ENCODE measurements at places on chromosomes 2 and 18.

DNA sequence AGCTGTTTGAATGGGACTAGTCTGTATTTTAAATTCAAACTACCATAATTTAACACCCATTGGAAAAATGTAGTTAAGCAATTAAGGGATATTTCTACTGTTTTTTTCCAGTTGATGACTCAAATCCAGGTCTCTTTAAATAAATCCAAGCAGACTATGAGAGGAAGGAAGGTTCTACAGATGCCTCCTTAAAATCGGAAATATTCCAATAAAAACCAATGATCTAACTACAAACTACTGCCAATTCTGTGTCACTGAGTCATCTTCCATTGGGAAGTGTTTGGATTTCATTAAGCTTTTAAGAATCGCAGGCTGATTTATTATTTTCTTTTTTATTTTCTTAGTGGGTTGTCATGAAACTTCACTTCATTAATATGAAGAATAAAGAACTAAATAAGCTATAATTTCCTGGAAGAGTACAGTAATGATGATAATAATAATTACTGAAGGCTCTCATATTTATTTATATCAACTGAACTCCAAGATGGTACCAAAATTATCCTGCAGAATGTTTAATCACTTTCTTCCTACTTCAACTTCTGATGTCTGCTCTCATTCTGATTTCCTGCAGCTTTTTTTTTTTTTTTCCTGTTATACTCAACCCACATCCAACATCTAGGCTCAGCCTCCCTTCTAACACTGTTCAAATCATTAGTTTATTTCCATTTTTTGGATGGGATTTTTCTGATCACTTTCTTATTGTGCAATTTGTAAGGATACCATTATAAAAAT, 166.3 kb upstream of the FN1 start:
- no peak for DNase-seq

GRCh38 chr2:168278424-168278888, 31.1 kb upstream of the STK39 start:
- no peak for DNase-seq

DNA sequence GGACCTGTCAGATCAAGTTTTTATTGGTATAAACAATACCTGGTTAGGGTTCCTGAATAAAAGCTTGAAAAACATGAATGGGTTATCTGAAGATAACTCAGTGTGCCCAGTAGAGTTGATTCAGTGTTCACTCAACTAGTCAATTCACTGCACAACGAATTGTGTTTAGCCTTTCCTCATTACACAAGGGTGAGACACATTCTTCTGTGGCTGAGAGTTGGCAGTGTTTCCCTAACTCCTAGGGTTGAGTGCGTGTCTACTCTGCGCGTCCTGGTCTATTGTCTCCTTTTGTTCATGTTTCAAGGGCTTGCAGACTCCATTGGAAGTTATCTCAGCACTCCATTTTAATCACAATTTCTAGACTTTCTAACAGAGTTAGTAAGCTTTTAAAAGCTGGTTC, 32.8 kb upstream of the TMEM178A start:
- no peak for DNase-seq

GRCh38 chr2:218885981-218886947, 5.6 kb downstream of the WNT10A start:
- DNase-seq = no peak

DNA sequence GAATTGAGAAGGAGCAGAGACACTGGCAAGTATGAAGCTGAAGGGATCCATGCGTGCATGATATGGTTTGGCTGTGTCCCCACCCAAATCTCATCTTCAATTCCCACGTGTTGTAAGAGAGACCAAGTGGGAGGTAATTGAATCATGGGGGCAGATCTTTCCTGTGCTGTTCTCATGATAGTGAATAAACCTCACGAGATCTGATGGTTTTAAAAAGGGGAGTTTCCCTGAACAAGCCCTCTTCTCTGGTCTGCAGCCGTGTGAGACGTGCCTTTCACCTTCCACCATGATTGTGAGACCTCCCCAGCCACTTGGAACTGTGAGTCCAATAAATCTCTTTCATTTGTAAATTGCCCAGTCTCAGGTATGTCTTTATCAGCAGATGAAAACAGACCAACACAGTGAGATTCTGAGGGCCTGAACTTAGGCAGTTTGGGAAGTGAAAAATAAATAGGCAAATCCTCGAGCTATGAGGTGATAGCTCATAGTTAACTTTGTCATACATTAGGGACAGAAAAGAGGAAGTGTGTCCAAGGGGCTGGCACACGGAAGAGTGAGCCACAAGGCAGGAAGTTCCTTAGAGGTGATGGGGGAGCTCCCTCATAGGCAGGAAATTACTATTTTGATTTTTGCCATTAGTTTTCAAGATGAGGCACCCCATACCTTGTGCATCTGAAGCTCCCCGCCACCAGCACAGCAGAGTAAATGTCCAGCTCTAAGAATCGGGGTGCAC, 658.8 kb upstream of the ID2 start:
- no peak for DNase-seq

- no peak for DNase-seq
Observed at GRCh38 chr2:217438136-217438535, 564.7 kb downstream of the TNS1 start.

- DNase-seq = no peak
Observed at GRCh38 chr2:134396493-134396892, 142.6 kb downstream of the MGAT5 start.

GRCh38 chr2:119723784-119724467, 35.8 kb upstream of the PTPN4 start:
- no peak for DNase-seq

- no peak for DNase-seq
Observed at GRCh38 chr2:227132986-227133385, 31.0 kb downstream of the COL4A4 start.

- DNase-seq = no peak
Observed at GRCh38 chr2:64939332-64939917, 49.8 kb upstream of the SLC1A4 start.

GRCh38 chr2:170006587-170007325, 171.2 kb upstream of the MYO3B start:
- DNase-seq = no peak

Measured in stimulated activated CD4-positive, alpha-beta T cell treated with anti-CD3 and anti-CD28 coated beads, Interleukin-15, amount 100 ng/mL, for 1 hour (primary cell).